BE2C (cell line): ENCODE measurements at places on chromosomes 1 and 21.

GRCh38 chr1:97538113-97538512 is 382.7 kb downstream of the DPYD start:
- DNase-seq: no peak

GRCh38 chr1:236303675-236304074 is 21.9 kb upstream of the ERO1B start:
- no peak for DNase-seq

GRCh38 chr1:30028939-30029338 is 694.4 kb downstream of the MATN1 start:
- DNase-seq: no peak

- DNase-seq: no peak
Observed at GRCh38 chr1:108503062-108503733, 53.1 kb downstream of the NBPF6 start.

DNA sequence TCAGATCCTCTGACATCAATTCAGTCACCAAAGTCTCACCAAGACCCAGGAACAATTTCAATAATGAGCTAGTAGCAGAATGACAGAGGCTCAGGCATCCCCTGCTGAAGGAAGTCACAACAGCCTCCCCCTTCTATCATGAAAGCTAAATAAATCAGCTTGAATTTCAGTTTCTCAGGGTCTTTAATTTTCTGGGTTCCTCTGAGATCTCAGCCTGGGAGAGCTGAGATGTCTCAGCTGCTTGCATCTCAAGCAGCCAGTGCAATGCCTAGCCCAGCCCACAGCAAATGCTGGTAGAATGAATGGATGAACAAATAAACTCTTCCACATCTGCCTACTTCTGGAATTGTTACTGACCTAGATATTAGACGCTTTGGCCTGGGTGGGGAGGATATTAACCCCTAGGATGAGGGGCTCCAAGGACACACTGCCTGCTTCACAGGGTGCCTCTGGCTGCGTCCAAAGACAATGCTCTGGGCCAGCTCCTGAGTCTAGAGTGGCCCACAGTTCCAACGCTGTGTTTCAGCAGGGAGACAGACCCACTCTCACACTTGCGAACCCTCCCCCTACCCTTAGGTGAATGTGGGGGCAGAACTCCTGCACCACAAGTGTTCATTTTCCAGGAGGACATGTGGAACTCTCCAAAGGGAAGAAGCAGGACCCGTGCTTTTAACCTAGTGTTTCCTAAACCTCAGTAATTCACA is 11.2 kb upstream of the LORICRIN start:
- no peak for DNase-seq

DNA sequence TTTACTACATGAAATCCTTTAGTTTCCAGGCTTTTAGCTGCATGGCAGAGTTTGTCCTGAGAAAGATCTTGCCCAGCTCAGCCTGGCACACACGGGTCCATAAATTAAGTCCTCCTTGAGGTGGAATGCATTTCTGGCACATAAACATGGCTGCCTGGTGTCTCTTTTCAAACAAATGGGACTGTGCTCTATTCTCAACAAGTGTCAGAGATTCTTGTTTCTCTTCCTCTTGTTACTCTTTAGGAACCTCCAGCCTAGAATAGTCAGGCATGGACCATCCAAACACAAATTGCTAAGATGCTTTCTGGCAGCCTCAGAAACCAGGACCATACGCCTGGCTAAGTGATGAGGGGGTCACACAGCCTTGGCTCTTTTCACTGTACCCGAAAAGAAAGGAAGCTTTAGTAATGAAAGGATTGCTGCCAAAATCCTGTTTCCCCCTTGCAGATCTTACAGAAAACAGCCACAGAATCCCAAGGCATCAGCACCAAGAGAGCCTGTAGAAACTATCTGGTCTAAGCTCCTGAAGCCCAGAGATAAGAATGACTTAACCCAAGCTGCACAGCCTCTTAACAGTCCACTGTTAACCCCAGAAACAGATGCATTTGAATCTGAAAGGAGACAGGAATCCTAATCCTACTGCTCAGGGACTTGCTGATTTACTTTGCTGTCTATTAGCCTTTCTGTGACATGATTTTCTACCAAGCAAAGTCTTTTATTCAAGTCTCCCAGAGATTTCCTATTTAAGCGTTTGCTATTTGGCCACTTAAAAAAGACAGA is 31.9 kb upstream of the NRDC start:
- DNase-seq: no peak

- DNase-seq: peak; percentile 47
Observed at GRCh38 chr1:37605061-37605650, 9.4 kb upstream of the GNL2 start.

- DNase-seq: no peak
Observed at GRCh38 chr1:213122514-213122929, 71.5 kb downstream of the RPS6KC1 start.

DNA sequence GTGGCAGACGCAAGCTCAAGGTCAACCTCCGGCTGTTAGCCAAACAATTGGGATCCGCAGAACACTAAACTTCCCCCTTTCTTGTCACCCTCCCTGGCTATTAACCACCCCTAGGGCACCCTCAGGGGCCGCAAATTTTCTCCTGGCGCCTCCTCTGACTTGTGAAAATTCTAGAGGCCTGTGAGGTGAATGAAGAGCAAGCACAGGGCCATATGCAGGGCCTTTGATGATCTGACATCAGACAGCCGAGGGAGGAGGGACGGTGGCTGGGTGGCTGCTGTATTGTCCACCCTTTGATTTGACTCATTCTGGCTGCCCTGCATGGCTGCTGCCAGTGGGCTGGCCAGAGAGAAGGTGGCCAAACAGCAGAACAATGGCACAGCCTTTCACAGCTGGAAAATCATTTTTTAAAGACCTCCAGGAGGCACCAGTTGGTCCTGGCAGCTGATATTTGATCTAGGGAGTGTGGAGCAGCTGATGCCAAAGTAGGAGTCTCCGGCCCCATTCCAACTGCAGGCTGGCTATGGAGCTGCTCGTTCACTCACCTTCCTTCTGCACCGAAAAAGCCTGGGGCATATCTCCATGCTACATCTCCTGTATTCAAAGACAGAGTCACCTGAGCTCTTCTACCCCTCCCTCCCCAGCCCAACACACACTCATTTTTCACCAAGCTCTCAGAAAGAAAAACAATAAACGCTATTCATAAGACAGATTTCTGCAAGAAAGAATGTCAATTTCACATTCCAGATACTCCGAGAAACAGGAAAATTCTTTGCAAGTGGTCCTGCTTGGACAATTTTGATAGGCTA is 44.9 kb upstream of the BARHL2 start:
- DNase-seq: no peak

DNA sequence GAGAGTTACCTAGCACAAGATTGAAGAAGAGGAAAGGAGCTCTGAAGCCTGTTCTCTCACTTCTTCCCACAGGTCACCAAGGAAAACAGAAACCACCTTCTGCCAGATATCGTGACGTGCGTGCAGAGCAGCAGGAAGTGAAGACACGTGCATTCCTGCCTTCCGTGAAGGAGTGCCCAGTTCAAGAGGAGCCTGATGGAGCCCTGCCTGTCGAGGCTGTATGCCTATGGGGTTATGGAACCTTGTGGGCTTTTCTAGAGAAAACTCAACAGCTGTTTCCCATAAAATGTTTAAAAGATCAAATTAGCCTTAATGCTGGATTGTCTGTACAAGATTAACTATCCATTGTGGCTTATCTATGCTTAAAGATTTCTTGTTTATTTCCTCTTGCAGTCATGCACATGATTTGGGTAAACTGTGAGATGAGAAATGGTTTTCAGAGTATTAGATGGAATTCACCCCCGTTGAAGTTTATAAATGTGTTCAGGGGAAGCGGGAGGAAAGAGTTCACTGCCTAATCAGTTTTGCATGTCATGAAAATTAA is 27.8 kb downstream of the NTPCR start:
- DNase-seq: peak; percentile 57

GRCh38 chr1:201982082-201982622 is 296 bp upstream of the RNPEP start:
- DNase-seq: peak; percentile 81

DNA sequence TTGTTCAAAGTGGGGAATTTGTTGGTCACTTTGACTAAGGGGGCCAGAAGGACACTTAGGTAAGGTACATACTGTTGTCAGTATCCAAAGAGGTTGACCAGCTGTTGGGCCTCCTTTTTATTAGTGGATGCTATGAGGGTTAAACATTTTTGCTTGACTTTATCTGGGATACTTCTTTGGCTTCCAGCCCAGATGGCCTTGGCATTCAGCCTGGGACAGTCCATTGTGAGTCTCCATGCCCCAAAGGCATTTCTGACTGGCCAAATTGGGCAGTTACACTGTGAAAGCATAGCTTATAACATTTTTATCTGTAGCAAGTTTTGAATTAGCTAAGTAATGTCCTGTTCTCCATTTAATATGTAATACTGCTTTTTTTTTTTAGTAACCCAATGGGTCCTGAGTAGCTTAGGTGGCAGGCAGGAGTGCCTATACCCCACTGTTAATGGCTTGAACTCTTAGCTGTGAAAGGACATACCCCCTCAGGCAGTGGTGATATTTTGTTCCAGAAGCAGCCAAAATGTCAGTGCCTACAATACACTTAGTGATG is 35.4 kb upstream of the CD1D start:
- peak; percentile 27 for DNase-seq

GRCh38 chr21:41333752-41334151 is 17.2 kb downstream of the FAM3B start:
- no peak for DNase-seq

GRCh38 chr21:32806810-32807386 is 35.3 kb upstream of the PAXBP1 start:
- DNase-seq: no peak

GRCh38 chr1:78054559-78054958 is 8.8 kb downstream of the GIPC2 start:
- no peak for DNase-seq

DNA sequence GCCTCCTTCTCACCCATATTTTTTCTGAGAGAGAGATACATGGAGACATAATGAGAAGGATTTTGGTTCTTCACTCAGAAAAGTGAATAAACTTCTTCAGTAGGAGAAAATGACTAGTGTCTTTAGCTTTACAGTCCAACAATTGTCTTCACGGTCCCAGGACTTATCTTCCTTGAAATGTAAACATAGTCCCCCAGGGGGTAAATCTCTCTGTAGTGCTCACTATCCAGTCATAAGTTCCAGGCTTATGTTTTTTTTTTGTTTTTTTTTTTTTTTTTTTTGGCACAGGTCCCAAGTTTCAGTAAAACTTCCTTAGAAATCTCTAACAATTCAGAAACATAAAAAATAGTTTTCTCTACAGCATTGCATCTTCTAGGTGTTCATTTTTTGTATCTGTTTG is 890.2 kb upstream of the B3GALT2 start:
- DNase-seq: no peak

- DNase-seq: no peak
Observed at GRCh38 chr1:24152631-24153494, 9.9 kb upstream of the IL22RA1 start.

GRCh38 chr1:183630748-183631147 is 4.8 kb downstream of the ARPC5 start:
- DNase-seq: no peak

DNA sequence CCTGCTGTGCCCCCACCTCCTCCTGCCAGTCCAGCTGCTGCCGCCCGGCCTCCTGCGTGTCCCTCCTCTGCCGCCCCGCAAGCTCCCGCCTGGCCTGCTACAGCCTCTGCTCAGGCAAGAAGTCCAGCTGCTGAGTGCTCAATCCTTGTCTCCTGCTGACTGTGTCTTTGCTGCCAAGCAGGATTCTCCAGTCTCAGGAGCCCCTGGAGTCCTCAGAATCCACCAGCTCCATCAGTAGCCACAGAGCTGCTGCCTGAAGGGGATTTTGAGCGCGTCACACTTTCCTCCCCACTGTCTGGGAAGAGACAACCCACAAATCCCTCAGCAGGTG is 973 bp downstream of the KRTAP10-11 start:
- DNase-seq: no peak

DNA sequence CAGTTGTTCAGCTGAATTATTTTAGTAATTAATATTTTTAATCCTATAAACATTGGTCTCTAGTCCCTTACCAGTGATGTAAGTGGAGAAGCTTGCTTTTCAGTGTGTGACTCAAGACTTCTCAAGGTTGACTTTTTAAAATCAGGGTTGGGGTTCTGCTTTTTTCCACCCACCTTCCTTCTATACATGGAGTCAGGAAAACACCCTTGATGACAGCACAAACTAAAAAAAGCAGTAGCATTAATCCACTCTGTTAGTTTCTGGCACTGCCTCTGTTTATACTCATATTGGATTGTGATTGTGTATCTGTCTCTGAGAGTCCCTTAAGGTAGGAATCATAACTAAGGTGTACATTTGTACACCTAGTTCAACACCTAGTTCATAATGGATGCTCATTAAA is 8.3 kb upstream of the PLEKHO1 start:
- no peak for DNase-seq

- DNase-seq: no peak
Observed at GRCh38 chr1:43491061-43491460, 37.3 kb upstream of the HYI start.

GRCh38 chr21:22791986-22792560 is 1793.9 kb downstream of the NCAM2 start:
- peak; percentile 30 for DNase-seq

GRCh38 chr1:231241750-231242149 is 738 bp downstream of the GNPAT start:
- peak; percentile 25 for DNase-seq

DNA sequence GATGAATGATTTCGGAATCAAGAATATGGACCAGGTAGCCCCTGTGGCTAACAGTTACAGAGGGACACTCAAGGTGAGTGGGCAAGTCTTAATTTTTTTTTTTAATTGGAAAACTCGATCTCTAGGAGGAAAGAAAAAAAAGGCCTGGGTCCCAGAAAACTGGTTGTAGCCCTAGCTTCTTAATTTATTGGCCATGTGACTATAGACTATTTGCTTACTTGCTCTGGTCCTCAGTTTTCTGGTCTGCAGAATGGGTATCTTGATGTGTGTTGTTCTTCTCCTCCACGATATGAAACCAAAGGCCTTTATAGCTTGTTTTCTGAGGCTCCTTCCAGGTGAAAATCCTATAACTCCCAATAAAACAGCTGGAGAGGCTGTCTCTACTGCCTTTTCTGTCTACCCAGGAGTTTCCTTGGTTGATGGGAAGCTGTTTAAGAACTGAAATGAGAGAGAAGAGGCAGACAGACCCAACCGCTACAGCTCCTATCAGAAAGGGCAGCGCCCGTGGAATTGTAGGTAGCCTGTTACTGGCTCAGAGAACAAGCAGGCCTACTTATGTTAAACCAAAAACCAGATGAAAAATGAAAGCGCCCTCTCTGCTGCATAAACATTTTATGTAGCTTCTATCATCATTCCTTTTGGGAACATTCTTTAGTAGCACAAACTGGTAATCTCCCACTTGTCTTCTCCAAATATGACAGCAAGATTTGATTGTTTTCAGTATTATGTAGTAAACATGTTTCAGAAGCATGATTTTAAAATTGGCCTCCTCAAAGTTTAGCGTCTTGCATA is 4.5 kb downstream of the ETS2 start:
- no peak for DNase-seq

DNA sequence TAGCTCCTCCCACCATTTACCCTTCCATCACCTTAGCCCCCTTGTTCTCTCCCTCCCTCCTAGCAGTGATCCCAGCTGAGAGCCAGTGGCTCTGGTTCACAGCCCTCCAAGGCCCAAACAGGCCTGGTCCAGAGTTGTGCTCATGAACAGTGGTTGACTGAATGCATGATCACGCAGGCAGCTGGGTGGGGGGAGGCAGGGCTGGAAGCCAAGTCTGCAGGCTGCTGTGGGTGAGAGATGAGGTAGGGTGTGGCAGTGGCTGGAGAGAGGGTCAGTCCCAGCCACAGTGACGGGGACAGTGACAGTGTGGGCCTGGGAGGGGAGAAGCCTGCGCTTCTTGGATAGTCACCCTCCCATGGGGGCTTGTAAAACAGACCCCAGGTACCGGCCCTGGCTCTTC is 22.2 kb downstream of the EPHA8 start:
- DNase-seq: no peak
